Activated CD4-positive, alpha-beta T cell treated with anti-CD3 and anti-CD28 coated beads, Interleukin-2, amount 50 U/mL, for 16 hours (primary cell): ENCODE measurements at places on chromosomes 2 and 18.
A peak's percentile ranks its signal among the peaks of the same experiment; 100 is the strongest.

DNA sequence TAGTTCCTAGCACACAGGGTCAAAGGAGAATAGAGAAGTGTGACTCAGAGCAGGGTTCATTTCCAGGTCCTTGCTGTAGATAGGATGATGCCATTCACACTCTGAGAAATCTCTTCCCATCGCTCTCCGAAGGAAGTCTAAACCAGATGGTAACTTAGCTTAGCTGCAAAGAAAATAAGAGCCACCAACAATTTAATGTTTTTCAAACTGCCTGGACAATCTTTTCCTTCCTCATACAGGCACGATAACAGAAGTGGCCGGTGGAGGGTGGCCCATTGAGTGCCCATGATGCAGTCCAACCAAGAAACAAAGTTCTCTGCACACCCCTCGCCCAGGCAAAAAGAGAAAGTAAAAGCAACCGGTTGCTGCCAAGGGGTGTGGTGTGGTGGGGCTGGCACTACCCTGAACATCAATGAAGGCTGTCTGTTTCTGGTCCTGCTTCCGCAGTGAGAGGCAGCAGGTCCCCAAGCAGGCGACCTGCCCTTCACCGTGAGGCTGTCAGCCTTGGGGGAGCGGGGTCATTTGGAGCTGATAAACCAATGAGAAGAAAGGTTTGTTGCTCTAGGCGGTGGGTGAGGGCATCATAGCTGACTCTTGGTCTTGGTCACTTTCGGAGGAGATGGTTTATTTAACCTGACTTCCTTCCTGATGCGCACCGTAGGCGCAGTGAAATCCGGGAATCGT is 105.6 kb upstream of the CD302 start:
- peak; percentile 76 for DNase-seq

DNA sequence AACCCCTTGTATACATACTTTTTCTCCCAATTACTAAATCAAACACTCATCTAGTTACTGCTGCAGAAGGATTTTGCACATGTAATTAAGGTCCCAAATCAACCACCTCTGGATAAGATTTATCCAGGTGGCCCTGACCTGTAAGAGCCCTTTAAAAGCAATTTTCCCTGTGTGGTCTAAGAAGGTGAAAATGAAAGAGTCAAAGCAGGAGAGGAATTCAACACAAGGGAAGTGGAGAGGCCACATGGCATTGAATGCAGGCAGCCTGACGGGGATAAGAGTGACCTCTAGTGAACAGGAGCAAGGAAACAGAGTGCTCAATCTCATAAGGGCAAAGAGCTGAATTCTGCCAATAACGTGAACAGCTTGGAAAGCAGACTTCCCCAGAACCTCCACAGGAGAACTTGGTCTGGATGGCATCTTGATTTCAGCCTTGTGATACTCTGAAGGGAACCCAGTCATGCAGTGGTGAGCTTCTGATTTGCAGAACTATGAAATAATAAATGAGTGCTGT is 27.2 kb downstream of the PPP3R1 start:
- DNase-seq: peak; percentile 30

- no peak for DNase-seq
These were observed 82.6 kb downstream of the EN1 start for GRCh38 chr2:118764855-118765254.

- no peak for DNase-seq
These were observed 327.6 kb downstream of the NCKAP5 start for GRCh38 chr2:133240491-133241223.

- no peak for DNase-seq
These were observed 38.0 kb upstream of the SIX2 start for GRCh38 chr2:45047301-45047700.

- DNase-seq: no peak
These were observed 97.5 kb upstream of the FSHR start for GRCh38 chr2:49251766-49252165.

GRCh38 chr2:105175231-105175630 is 66.3 kb upstream of the GPR45 start:
- no peak for DNase-seq

GRCh38 chr2:85578243-85579180 is 1.1 kb downstream of the VAMP8 start:
- DNase-seq: peak; percentile 29

DNA sequence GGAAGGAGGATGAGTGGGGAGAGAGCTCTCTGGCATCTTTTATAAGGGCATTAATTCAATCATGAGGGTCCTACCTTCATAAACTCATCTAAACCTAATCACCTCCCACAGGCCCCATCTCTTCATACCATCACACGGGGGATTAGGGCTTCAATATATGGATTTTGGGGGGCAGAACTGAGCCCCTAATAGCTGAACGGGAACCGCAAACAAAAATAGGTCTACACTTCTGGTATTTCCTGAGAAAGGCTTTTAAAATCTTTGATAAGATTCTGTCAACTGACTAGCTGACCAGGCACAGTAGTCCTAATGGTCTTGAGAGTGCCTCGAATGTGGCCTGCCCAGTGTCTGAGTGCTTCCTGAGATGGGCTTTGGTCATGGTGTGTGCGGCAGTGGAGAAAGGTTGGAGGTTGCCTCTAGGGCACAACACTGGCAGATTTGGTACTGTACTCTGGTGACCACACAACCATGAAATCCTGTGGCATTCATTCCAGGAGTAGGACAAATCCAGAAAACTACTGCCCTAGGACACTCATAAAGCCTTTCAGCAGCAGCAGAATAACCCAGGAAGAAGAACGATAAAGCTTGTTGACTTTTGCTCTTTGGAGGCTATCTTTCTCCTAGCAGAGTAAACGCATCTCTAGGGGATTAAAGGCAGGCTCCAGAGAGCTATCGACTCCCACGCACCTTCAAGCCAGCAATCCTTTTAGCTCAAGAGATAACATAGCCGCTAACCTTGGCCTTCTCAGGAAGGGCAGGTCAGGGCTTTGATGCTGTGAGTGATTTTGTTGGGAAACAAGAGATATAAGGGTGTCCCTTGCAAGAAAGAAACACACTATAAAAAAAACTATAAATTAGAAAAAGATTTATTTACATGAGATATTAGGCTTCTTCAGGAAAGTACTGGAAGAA is 12.3 kb upstream of the APOB start:
- no peak for DNase-seq

DNA sequence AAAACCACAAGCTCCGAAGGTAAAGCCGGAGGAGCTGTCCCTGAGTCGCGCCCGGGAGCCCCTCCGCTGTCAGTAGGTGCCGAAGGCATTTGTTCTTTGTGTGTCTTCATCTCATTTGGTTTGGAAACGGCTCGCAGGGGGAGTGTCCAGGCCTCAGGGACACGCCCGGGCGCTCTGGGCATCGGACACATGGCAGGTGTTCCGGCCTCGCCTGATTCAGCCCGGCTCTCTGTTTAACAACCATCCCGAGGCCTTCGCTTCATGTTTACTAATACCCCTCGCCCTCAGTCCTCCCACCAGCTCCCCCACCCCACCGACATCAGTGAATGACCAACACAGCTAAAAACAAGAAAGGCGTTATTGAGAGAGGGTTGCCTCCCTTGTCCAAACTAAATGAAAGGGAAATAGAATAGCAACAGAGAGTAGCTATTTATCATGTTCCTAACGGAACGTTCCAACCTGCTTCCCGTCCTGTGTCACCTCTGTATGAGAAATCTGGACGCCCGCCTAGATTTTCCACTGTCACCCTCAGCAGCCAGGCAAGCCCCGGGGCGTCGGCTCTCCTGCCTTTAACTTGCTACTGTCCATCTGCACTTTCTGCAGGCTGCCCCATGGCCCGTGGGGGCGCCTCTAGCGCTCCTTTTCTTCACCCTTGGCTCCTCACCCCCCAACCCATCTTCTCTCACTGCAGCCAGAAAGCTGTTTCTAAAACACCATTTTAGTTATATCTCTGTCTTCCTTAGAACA is 73.9 kb downstream of the MYCN start:
- no peak for DNase-seq

GRCh38 chr18:37476182-37476581 is 89.4 kb downstream of the CELF4 start:
- DNase-seq: peak; percentile 34

DNA sequence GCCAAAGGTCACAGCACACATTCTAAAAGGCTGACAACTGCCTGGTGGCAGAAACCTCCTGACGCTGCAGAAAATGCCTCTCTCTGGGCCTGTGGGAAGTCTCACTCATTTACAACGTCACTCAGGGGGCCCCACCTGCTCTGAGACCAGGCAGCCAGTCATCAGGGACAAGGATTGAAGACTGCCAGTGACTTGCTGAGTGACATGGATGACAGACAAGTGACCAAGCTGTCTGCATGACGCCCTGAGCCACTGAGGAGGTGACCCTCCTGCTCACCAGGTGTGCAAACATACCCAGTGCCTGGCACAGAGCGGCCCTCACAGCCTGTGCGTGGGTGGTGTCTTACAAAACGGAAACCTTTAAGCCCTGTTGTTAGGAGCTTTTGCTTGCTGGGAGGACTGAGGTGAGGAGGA is 392.4 kb downstream of the TNS1 start:
- DNase-seq: peak; percentile 43

DNA sequence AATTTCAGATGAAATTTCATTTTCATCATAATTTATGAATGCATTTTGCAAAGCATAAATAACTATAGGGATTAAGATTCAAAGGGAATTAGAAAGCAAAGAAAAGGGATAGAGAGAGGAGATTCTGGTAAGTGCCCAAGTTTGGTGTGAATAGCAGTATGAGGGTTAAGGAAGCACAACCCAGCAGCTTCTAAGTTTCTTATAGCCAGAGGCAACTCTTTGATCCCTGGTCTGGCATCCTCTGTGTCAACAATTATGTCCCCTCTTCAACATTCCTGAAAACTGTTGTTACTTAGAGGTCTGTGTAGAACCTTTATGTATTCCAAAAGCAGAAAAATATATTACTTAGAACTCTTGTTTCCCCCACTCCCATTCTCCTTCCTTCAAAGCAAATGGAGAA is 171.6 kb upstream of the SATB2 start:
- DNase-seq: no peak

- DNase-seq: no peak
These were observed 12.8 kb upstream of the TBC1D8 start for GRCh38 chr2:101164021-101164420.

GRCh38 chr2:10581990-10582389 is 107.8 kb downstream of the NOL10 start:
- DNase-seq: no peak

DNA sequence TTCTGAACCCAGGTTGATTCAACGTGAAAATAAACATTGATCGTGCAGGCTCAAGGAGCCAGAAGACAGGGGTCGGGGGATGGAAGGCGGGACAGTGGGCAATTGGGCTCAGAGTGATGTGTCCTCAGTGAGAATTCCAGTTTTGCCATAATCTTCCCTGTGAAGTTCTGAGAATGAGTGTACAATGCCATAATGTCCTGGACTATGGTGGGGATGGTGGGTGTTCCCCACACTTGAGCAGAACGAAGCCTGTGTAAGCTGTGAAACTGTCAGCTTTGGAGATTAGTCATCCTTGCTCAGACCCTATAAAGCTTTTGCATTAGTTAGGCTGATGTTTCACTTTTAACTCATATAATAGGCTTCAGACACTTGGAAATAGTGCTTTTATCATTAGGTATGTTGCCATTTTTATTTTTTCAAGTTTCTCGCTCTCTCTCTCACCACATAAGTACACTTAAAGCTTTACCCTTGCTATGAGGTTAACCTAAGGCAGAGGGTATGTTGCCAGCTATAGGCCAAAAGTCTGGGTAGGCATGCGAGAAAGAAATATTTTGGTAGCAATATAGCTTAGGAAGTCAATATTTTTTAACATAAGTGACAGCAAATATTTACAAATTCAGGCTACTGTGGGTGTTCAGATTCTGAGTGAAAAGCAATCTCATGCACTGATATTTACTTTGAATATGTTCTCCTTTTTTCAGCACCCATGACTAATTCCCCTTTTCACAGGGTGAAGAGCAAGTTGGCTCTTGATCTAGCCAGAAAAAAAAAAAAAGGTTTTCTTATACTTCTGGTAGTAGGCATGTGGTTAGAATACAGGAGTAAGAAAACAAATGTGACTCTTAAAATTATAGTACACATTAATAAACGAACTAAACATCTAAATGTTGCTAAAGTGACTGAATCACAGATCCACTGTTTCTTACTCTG is 47.2 kb downstream of the CDC42EP3 start:
- DNase-seq: peak; percentile 88

- no peak for DNase-seq
These were observed 67.4 kb upstream of the RPL31 start for GRCh38 chr2:100934504-100935371.

- DNase-seq: no peak
These were observed 12.1 kb upstream of the TRAF3IP1 start for GRCh38 chr2:238308177-238308576.
